ENCODE measurements at places on chromosomes 2 and 18. TPM values are rescaled to one million over a fixed set of nuclear protein-coding genes. Genes with fewer than 3 reads are reported as not detected.

The CNGA3 gene
- polyA plus RNA-seq = 2.3 TPM

The DOK6 gene
- 3.7 TPM for polyA plus RNA-seq

The CAD gene
- 34.9 TPM for polyA plus RNA-seq

The CHRNG gene
- 0.21 TPM for polyA plus RNA-seq

The AP1S3 gene
- polyA plus RNA-seq = 6.3 TPM

The SKA1 gene
- 4.3 TPM for polyA plus RNA-seq

The MC5R gene
- 0.66 TPM for polyA plus RNA-seq

The TRIM43 gene
- polyA plus RNA-seq = not detected

DNA sequence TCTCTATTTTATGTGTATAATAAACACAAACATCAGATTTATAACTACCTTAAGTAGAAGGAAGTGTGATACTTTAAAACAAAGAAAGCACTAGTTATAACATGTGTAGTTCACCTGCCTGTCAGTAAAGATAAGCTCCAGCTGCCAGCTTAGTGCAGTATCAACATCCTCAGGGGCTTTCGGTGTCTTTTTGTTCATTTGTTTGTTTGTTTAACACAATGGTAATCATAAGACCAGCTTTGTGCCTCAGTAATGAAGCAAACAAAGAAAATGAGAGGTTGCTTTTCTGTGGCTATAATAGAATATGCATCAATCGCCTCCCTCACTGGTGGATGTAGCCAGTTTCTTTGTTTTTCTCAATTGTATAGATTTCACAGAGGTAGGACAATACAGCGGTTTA lies 1499.0 kb upstream of the TMEFF2 start:
- no peak overlapping the region for H3K4me3 ChIP-seq
- H3K36me3 ChIP-seq = no peaks in the 10 kb centered on the region
- no peak for DNase-seq
- no peaks in the 10 kb centered on the region for H3K27me3 ChIP-seq

DNA sequence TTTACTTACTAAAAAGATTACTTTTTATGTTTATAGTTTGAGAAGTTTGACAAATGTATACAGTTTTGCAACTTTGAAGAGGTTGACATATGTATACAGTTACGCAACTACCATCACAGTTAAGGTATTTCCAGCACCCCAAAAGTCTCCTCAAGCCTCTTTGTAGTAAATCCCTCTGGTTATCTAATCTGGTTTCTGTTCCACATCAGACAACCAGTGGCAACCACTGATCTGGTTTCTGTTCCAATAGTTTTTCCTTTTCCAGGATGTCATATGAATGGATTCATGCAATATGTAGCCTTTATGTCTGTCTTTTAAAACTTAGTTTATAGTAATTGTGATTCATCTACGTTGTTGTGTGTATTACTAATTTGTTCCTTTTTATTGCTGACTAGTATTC lies 23.5 kb downstream of the IFIH1 start:
- H3K27ac ChIP-seq = no peak overlapping the region
- no peaks in the 10 kb centered on the region for H3K36me3 ChIP-seq
- H3K4me1 ChIP-seq = peaks cover 4% of the 10 kb centered on the region
- H3K27me3 ChIP-seq = no peaks in the 10 kb centered on the region
- H3K4me3 ChIP-seq = no peak overlapping the region

- DNase-seq = no peak
- H3K4me1 ChIP-seq = no peaks in the 10 kb centered on the region
- H3K27me3 ChIP-seq = no peaks in the 10 kb centered on the region
- no peak overlapping the region for H3K4me3 ChIP-seq
Observed at GRCh38 chr2:46184794-46185583, 112.2 kb upstream of the EPAS1 start.

DNA sequence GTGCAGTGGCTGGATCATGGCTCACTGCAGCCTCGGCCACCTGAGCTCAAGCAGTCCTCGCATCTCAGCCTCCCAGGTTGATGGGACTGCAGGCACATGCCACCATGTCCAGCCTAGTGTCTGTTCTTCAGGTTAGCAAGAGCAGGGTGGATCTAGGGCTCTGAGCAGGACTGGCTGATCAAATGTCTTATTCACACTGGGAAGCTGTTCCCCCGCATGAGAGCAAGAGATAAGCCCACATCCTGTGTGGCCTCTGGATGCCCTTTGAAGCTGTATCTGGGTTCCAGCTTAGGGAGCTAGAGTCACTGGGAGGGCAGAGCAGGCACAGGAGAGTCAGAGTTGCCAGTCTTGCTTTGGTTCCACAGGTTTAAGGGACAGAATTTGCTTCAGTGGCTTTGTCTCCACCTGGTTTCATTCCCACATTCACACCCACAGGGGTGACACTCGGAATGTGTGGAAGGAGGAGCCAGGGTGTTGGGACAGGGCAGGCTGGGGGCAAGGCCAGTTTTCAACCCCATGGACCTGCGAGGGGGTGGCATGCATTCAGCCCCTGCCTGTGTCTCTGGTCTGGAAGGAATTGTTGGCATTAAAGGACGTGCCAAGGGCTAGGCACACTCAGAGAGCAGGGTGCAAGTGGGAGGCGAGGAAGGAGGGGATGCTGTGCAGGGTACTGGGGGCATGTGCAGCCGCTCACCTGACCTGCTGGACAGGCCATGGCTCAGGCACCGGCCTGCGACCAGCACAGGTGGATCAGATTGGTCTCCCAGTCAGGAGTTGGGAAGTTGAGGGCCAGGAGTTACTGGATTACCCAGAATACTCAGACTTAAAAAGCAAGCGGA lies 24.5 kb downstream of the PTPN18 start:
- no peak for DNase-seq
- H3K4me1 ChIP-seq = no peaks in the 10 kb centered on the region
- no peak overlapping the region for H3K4me3 ChIP-seq

DNA sequence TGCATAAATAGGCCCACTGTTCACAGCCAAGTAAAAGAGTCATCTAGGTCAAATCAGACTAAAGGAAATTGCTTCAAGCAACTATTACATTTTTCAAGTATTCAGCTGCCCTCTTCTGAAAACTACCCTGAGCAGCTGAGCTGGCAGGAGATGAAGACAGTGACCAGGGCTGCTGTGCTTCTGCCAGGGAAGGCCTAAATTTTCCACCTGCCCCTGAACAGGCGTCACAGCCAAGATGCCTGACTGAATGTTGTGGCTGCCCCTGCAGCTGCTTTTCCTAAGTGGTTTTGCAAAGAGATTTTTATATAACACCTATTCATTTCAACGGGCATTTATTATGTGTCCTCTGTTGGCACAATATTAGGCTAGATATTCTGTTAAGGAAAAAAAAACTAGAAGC lies 96.7 kb upstream of the RPE start:
- no peak overlapping the region for H3K27ac ChIP-seq
- H3K36me3 ChIP-seq = no peaks in the 10 kb centered on the region
- no peak for DNase-seq

GRCh38 chr2:75019790-75020189 lies 61.3 kb downstream of the POLE4 start:
- H3K27ac ChIP-seq = no peak overlapping the region
- DNase-seq = no peak
- H3K36me3 ChIP-seq = no peaks in the 10 kb centered on the region
- no peaks in the 10 kb centered on the region for H3K27me3 ChIP-seq
- H3K4me1 ChIP-seq = no peaks in the 10 kb centered on the region
- H3K4me3 ChIP-seq = no peak overlapping the region

- H3K27ac ChIP-seq = no peak overlapping the region
- H3K36me3 ChIP-seq = peaks cover 37% of the 10 kb centered on the region
- H3K27me3 ChIP-seq = no peaks in the 10 kb centered on the region
- no peak for DNase-seq
Observed at GRCh38 chr2:69863298-69863697, 30.5 kb upstream of the SNRNP27 start.

Measured in large intestine (tissue), 12 donors.